Activated naive CD4-positive, alpha-beta T cell treated with anti-CD3 and anti-CD28 coated beads for 36 hours (primary cell): ENCODE measurements at places on chromosomes 2 and 18.

DNA sequence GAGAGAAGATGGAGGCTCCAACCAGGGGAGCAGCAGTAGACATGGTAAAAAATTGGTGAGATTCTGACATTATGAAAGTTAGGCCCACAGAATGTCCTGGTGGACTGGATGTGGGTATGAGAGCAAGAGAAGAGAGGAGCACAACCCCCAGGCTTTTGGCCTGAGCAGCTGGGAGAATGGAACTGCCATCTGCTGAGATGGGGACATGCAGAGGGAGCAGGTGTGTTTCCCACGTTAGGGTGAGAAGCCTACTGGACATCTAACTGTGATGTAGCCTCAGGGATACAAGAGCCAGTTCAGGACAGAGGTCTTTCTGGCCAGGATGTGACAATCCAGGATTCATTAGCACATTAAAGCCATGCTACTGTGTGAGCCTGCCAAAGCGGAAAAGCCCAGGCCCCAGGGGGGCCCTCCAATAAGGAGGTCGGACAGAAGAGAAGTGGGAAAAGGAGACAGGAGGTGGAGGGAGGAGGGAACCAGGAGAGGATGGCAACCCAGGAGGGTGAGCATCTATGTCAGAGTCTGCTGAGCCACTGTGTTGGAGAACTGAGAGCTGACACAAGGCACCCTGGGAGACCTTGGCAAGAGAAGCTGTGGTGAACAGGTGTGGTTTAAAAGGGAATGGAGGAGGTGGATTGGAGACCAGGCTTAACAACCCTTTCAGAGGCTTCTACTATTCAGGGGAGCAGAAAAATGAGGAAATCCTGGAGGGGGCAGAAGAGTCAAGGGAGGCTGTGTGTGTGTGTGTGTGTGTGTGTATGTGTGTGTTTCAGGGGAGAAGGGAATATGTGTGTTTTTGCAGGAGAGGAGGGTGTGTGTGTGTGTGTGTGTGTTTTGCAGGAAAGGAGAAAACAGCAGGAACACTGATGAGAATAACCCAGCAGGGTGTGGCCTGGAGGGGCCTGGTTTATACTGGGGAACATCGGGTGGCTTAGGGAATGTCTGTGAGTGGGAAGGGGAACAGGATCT is 10.5 kb downstream of the CYB5A start:
- peaks cover 5% of the 10 kb centered on the region for H3K36me3 ChIP-seq
- no peak overlapping the region for H3K27ac ChIP-seq
- peaks cover 22% of the 10 kb centered on the region for H3K4me1 ChIP-seq
- no peaks in the 10 kb centered on the region for H3K27me3 ChIP-seq
- no peak for DNase-seq
- H3K4me3 ChIP-seq, result no peak overlapping the region

GRCh38 chr18:48872234-48873145 is 78.3 kb downstream of the SMAD7 start:
- no peak overlapping the region for H3K4me3 ChIP-seq
- DNase-seq, result no peak
- no peaks in the 10 kb centered on the region for H3K36me3 ChIP-seq

GRCh38 chr2:162710287-162710890 is 128.2 kb downstream of the KCNH7 start:
- no peak overlapping the region for H3K4me3 ChIP-seq
- no peaks in the 10 kb centered on the region for H3K27me3 ChIP-seq
- no peaks in the 10 kb centered on the region for H3K4me1 ChIP-seq

DNA sequence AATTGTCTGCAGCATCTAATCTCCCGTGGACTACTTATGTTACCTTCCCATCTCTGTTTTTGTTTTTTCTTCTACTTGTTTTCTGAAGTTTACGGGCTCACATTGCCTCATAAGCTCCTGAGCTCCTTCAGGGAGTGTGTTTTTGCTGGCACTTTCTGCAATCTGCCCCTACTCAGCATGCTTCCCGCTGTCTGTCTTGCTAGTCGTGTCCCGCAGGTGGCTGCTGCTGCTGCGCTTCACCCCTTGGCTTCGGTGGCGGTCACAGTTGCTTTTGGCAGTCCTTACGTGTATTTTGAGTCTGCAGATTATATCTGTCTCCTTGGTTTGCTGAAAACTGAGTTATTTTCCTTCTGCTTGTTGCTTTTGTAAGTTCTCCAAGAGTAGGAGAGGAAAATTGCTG is 37.3 kb downstream of the FER1L5 start:
- H3K36me3 ChIP-seq, result no peaks in the 10 kb centered on the region
- H3K4me3 ChIP-seq, result no peak overlapping the region
- DNase-seq, result no peak
- peaks cover 4% of the 10 kb centered on the region for H3K27me3 ChIP-seq
- no peaks in the 10 kb centered on the region for H3K4me1 ChIP-seq
- no peak overlapping the region for H3K27ac ChIP-seq

GRCh38 chr2:127107622-127107999 is 657 bp upstream of the BIN1 start:
- H3K4me3 ChIP-seq, result peak overlapping the region; percentile 72
- H3K27ac ChIP-seq, result no peak overlapping the region
- peaks cover 3% of the 10 kb centered on the region for H3K4me1 ChIP-seq
- H3K27me3 ChIP-seq, result peaks cover 9% of the 10 kb centered on the region

- peaks cover 1% of the 10 kb centered on the region for H3K36me3 ChIP-seq
- DNase-seq, result peak; percentile 62
- no peaks in the 10 kb centered on the region for H3K27me3 ChIP-seq
- H3K4me1 ChIP-seq, result peaks cover 30% of the 10 kb centered on the region
Measured at GRCh38 chr2:64524604-64525316, 632 bp downstream of the AFTPH start.

DNA sequence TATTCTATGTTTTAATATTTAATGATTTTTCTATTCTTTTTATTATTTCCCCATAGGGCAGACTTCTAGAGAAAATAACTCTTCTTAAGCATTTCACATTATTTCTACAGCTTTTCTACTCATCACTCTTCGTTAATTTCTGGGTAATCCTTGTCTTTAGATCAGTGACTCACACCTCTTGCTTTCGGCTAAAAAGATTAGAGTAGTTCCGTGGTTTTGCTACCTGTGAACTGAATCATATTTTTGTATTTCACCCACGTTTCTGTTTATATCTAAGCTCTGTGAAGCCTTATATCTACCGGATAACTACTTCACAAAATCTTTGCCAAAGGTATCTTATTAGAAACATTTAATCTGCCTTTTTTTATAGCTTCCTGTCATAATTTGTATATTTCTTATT is 685.5 kb upstream of the FSHR start:
- DNase-seq, result no peak
- H3K4me1 ChIP-seq, result no peaks in the 10 kb centered on the region
- H3K36me3 ChIP-seq, result no peaks in the 10 kb centered on the region
- H3K4me3 ChIP-seq, result no peak overlapping the region
- no peaks in the 10 kb centered on the region for H3K27me3 ChIP-seq

DNA sequence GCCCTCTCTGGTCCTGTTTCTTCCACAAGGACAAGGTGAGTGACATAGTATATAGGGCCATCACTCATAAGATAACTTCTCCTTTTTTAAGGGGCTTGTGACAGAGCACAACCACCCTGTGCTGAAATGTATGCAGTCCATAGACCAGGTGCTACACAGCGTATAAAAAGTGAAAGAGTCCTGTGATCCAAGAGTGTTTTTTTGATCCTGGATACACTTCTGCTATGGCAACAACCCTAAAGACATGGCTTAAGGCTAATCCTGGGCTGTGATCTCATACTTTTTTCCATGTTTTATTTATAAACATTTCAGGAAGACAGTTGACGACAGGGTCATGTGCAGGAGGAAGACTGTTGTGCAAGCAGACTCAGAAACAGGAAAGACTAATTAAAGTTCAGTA is 400.5 kb upstream of the TCF4 start:
- no peak overlapping the region for H3K27ac ChIP-seq
- DNase-seq, result no peak
- H3K4me1 ChIP-seq, result no peaks in the 10 kb centered on the region
- H3K36me3 ChIP-seq, result no peaks in the 10 kb centered on the region
- H3K4me3 ChIP-seq, result no peak overlapping the region
- H3K27me3 ChIP-seq, result no peaks in the 10 kb centered on the region

GRCh38 chr18:47863041-47863440 is 67.4 kb downstream of the SMAD2 start:
- peaks cover 62% of the 10 kb centered on the region for H3K36me3 ChIP-seq
- DNase-seq, result no peak
- H3K4me3 ChIP-seq, result no peak overlapping the region
- H3K4me1 ChIP-seq, result no peaks in the 10 kb centered on the region

DNA sequence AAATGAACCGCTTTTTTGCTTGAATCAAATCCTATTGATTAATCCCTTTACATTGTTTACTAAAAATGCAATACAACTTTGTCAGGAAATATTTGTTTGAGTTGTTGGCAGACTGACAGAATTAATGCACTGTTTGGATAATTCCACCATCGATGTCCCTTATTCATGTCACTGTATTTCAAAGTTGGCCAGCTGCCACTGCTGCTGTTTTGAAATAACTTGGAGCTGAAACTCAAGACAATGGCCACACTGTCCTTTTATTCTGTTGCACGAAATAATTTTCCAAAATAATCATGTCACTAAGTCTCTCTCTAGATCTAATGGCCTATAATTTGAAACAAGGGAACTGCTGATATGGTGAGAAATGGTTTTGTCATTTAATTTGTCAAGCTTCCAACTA is 55.2 kb upstream of the PAX3 start:
- no peak overlapping the region for H3K4me3 ChIP-seq
- no peaks in the 10 kb centered on the region for H3K4me1 ChIP-seq
- H3K27me3 ChIP-seq, result peaks cover 2% of the 10 kb centered on the region
- H3K36me3 ChIP-seq, result no peaks in the 10 kb centered on the region
- H3K27ac ChIP-seq, result no peak overlapping the region
- no peak for DNase-seq

DNA sequence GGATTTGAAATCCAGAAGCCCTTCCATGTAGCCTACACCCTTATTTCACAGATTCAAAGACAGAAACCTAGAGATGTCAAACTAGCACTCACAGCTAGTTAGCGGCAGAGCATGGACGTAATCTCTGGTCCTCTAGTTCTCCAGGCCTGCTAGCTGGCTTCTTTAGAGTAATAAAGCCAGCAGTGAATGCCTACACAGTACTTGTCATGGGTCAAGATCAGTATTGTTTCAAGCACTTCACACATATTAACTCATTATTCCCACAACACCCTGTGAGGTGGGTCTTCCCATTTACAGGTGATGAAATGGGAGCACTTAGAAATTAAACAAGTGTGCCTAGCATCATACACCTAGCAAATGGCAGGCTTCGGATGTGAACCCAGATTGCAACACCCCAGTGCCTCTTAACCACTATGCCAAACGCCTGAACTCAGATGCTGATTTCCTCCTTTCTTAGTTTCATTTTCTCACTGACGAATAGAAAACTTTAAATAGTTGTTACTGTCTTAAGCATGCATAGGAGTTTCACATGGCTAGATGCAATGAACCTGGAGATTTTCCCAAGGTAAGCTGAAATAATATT is 14.5 kb upstream of the ZBTB14 start:
- H3K36me3 ChIP-seq, result no peaks in the 10 kb centered on the region
- peak; percentile 64 for DNase-seq
- H3K27me3 ChIP-seq, result no peaks in the 10 kb centered on the region
- peak overlapping the region; percentile 56 for H3K27ac ChIP-seq

GRCh38 chr2:120287183-120288015 is 34.7 kb downstream of the RALB start:
- peak overlapping the region; percentile 55 for H3K27ac ChIP-seq
- H3K36me3 ChIP-seq, result peaks cover 10% of the 10 kb centered on the region
- H3K4me1 ChIP-seq, result peaks cover 23% of the 10 kb centered on the region
- no peak overlapping the region for H3K4me3 ChIP-seq

- no peaks in the 10 kb centered on the region for H3K36me3 ChIP-seq
- H3K27ac ChIP-seq, result no peak overlapping the region
- peaks cover 8% of the 10 kb centered on the region for H3K27me3 ChIP-seq
- no peak overlapping the region for H3K4me3 ChIP-seq
Measured at GRCh38 chr2:98241592-98241991, 104.7 kb upstream of the CNGA3 start.

- peaks cover 4% of the 10 kb centered on the region for H3K4me1 ChIP-seq
- no peak for DNase-seq
- H3K4me3 ChIP-seq, result no peak overlapping the region
- no peaks in the 10 kb centered on the region for H3K27me3 ChIP-seq
Measured at GRCh38 chr18:68431922-68432198, 283.0 kb downstream of the TMX3 start.

GRCh38 chr2:60756097-60757087 is at the start of gene PAPOLG:
Gene PAPOLG (plus strand): TSS chr2:60756268. CDS start chr2:60756479, 211 bp downstream.
- peaks cover 40% of the 10 kb centered on the region for H3K4me1 ChIP-seq
- peak within 1 kb of the TSS; percentile 99 for H3K4me3 ChIP-seq
- peak; percentile 99 for DNase-seq
- H3K36me3 ChIP-seq, result peaks cover 13% of the 10 kb centered on the region

DNA sequence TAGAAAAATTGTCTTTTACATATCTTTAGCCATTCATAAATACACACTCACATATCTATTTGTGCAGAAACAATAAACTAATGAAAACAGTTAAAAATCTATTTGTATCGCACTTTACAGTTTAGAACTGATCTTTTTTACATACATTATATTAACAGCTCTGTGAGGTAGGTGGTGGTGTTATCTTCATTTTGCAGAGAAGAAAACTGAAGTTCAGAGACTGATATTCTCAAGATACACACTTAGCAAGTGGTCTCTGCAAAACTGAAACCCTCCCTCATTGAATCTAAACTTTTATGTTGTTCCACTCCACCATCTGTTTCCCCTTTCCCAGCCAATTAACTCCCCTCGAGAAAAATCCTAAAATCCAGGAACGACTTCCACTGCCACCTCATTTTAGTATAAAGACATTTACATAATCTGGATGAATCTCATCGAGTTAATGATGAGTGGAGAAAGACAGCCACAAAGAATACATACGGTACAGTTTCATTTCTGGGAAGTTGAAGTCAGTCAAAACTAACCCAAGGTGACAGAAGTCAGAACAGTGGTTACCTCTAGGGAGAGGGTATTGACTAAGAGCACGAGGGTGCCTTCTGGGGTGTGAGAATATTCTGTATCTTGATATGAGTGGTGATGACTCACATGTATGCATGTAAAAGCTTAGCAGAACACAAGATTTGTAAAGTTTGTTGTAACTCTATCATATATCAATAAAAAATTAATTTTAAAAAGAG is 524.2 kb upstream of the TCF4 start:
- H3K4me1 ChIP-seq, result peaks cover 3% of the 10 kb centered on the region
- H3K36me3 ChIP-seq, result no peaks in the 10 kb centered on the region
- no peak overlapping the region for H3K4me3 ChIP-seq
- H3K27me3 ChIP-seq, result peaks cover 4% of the 10 kb centered on the region

DNA sequence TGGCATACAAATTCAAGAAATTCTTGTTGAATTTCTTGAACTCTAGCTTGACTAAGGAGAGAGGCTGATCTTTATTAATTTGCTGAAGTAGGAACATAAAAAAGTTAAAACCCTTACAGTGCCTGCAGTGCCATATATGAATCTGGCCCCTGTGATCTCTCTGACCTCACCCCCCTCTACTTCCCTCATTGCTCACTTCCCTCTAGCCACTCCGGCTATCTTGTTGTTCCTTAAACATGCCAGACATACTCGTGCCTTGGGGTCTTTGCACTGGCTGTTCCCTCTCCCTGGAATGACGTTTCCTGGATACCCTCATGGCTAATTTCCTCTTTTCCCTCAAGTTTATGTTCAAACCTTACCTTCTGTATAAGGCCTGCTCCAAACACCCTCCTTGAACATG is 246.3 kb upstream of the SIX2 start:
- H3K36me3 ChIP-seq, result no peaks in the 10 kb centered on the region
- no peak for DNase-seq
- H3K4me3 ChIP-seq, result no peak overlapping the region
- no peaks in the 10 kb centered on the region for H3K4me1 ChIP-seq
- H3K27me3 ChIP-seq, result peaks cover 3% of the 10 kb centered on the region
- no peak overlapping the region for H3K27ac ChIP-seq
